ENCODE measurements at places on chromosomes 7 and 10.

- no peak for DNase-seq
These were observed 5.4 kb downstream of the TFEC start for GRCh38 chr7:116024826-116025809.

DNA sequence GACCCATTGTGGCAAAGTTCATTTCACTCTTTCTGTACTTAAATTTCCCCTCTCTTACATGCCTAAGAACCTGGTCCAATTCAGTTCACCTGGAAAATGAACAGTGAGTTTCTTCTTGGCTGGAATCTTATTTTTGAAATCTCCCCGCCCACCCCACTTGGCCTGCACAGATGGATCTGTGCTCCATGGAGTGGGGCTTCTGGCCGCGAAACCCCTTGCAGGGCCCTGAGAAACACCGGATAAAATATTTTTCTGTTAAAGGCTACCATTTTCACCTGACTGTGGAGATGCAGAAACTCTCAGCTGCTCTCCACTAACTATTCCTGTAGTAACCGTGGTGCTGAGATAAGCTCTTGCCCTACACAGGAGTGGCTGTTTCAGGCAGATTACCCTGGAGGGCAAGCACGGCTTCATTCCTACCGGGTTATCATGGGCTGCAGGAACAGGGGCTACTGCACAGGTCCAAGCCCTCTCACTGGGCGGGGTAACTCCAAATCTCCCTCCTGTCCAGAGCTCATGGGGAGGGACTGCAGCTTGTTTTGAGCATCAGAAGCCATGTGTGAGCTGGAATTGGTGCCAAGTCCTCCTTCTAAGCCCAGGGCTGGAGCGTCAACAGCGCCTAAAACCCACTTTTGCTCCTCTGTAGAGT, 118.9 kb downstream of the PRPF18 start:
- peak; percentile 54 for DNase-seq

- DNase-seq: peak; percentile 73
These were observed 15.0 kb upstream of the PCBD1 start for GRCh38 chr10:70903262-70903921.

DNA sequence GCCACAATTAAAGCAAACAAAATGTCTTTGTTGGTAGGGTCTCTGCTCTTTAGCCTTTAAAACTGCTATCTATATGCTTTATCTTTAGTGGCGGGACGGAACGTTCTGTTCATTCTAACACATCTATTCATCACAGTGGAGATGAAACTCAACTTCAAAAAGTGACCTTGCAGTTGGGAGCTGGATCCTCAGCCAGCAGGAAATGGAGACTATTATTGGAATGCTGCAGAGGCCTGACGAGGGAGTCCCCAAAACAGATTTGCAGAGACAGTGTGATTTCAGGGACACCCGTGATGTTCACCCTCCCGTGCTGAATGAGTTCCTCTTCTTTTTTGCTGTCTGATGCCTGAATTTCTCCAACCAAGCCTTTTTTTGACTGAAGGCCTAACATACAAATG, 306.0 kb upstream of the SHH start:
- DNase-seq: no peak

DNA sequence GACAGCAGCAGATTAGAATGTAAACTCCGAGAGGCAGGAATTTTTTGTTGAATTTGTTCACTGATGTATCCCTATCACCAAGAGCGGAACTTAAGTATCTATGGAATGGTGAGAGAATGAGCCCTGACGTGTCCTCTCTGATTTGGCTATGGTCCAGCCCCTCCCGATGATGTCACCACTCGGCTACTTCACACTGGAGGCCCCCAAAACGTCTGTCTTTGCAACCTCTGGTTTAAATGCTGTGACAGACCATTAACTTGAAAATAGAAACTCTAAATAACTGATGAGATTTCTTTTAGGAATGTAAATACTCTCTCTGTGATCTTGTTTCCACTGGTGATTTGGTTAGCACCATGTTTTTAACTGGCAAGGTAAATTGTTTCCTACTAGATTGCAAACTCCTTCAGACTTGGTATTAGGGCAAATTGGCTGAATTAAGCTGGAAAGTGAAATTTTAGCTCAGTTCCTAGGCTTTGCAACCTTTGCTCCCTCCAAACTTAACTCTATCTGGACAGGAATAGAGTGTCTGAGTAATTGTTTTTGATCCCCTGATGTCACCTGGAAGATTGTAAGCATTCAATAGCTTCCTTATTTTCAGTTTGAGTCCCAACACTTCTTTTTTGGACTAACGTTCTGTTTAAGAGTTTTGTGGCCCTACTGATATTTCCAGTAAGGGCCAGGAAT, 19.1 kb downstream of the SLC16A12 start:
- DNase-seq: peak; percentile 67

Data from right hindlimb (tissue), 1 donor.